ENCODE measurements at places on chromosomes 6 and 20.

- DNase-seq = no peak
Observed at GRCh38 chr6:33477864-33478263, 23.5 kb downstream of the ZBTB9 start.

DNA sequence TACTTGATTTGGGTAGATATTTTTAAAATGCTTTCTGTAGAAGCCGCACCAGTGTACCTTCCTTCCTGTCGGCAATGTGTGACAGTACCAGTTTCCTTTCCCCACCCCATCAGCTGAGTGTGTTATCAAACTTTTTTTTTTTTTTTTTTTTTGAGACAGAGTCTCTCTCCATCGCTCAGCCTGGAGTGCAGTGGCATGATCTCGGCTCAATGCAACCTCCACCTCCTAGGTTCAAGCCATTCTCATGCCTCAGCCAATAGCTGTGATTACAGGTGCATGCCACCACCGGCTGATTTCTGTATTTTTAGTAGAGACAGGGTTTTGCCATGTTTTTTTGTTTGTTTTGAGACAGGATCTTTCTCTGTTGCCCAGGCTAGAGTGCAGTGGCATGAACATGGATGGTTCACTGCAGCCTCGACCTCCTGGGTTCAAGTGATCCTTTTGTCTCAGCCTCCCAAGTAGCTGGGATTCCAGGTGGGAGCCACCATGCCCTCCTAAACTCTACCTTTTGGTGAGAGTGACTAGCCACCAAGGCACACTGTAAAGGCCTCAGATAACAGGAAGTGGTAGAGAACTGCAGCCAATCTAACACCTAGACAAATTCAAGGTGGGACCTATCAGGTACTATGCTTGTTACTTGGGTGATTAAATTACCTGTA is 26.5 kb upstream of the ZBTB22 start:
- peak; percentile 40 for DNase-seq

GRCh38 chr6:21664314-21665109 is 71.0 kb downstream of the SOX4 start:
- no peak for DNase-seq

DNA sequence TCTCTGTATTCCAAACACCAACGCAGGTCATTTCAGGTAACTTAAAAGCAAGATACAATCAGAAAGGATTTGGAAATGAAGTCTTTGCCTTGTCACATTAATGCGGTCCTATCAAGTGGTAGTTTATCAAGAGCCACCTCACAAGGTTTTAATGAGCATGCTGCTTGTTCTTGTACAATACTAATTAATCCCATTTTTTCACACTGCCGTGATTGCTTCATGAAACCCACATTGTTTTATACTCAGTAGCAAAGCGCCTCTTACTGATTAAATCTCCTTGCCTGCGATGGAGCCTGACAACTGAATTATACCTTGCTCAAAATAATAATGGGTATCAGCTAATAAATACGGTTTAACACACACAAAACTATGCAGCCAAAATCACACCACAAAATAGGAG is 234.1 kb upstream of the TSHZ2 start:
- DNase-seq = no peak

- DNase-seq = no peak
Observed at GRCh38 chr20:35436177-35436573, 1.9 kb downstream of the GDF5 start.

DNA sequence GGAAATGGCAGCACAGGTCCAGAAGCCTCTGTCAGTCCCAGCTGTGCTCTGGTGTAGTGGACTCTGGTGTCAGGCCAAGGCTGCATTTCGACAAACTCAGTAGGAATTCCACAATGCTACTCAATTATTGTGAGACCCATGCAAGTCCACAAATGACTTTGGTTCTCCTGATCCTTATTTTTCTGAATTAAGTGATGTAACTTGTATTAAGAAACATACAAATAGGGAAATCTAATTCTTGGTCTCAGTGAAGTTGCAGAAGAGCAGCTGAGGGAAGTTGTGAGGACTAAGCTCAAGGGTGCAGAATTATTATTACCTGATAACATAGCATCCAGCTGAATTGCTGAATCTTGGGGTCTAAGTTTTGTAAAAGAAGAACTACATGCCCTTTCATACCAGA is 116.8 kb downstream of the MAFB start:
- no peak for DNase-seq

GRCh38 chr6:35228481-35228880 is 14.7 kb downstream of the SCUBE3 start:
- DNase-seq = no peak

DNA sequence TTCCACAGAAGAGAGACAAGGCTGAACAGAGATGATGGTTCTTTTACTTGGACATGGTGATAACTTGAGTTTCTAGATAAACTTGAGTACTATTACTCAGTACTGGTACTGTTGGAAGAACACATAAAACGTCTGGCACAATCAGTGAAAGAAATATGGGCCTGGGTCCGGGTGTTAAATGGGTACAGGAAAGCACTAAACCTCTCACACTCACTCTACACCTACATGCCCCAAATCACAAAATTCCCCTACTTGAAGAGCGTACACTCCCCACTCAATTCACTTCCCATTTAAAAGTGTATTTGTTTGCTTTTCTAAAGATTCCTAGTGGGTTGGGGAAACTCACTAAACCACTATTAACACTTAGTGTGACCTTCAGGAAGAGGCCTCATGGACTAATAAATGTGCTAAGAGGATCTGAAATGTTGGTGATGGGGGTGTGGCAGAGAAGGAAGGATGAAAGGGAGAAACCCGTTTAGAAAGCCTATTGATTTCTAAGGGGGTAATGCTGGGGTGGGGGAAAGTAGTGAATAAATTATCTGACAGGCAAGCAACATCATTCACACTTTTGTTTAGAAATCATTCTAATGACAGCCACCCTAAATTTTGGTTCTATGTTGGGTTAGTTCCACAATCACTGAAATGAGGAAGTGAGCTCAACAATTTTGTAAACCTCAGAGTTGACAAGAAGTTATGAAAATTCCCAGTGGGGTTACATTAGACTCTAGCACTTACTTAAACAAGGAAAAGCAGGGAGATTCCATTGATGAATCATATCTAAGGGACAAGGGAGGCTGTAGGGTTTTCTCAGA is 222.6 kb upstream of the MARCKS start:
- DNase-seq = no peak

- DNase-seq = no peak
Observed at GRCh38 chr6:123681957-123682462, 45.3 kb upstream of the TRDN start.

GRCh38 chr6:110097443-110097842 is 82.0 kb downstream of the WASF1 start:
- no peak for DNase-seq

- no peak for DNase-seq
Observed at GRCh38 chr6:106747139-106747538, 117.8 kb downstream of the QRSL1 start.

- no peak for DNase-seq
Observed at GRCh38 chr6:138417493-138418117, 13.6 kb downstream of the HEBP2 start.

DNA sequence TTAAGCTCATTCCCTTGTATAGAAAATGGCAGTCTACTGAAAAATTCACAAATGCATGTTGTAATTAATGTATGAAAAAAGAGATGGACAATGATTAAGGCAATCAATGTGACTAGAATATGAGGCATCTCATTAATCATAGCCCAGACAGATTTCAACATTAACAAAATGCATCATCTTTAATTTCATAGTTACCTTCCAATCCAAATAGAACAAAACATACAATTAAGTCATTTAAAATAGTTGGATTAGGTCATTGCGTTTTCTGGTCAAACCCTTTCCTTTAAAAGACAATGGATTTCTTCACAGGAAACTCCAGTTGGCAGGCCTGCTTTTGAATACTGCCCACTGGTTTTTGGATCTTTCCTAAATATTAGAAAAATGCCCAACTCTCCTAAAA is 203.9 kb downstream of the HAO1 start:
- no peak for DNase-seq

- DNase-seq = no peak
Observed at GRCh38 chr6:162157167-162157870, 570.2 kb downstream of the PRKN start.

DNA sequence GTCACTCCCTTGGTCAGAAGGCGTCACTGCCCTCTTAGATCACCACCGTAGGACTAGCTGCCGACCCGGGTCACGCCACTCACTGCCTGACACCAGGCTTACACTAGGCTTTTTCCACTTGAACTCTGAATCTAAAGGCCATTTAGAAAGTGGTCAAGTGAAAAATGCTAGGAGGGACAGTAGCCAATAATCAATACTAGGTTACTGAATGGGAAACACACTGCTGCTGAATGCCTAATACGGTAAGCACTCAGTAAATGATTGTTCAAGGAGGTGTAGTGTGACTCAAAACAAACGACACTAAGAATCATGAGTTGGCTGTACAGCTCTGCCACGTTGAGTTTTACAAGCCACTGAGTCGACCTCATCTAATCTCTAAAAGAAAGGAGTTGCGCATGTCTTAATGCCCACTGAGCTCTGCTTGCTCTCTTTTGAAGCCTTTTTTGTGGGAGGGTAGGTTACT is 760 bp upstream of the IBTK start:
- DNase-seq = no peak

DNA sequence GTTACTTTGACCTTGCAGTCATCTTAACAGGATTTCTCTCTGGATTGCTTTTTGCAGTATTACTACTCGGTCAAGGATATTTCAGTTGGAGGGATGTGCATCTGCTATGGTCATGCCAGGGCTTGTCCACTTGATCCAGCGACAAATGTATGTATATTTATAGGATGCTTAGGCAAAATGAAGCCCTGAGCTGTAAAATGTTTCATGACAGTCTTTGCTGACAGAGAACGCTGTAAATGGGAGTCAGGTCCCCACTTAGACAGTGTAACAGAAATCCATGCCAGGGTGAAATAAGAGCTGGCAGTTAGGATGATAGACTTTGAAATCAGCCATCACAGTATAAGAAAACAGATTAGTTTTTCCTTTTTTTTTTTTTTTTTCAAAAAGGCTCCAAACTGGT is 264.0 kb downstream of the LAMA2 start:
- no peak for DNase-seq

DNA sequence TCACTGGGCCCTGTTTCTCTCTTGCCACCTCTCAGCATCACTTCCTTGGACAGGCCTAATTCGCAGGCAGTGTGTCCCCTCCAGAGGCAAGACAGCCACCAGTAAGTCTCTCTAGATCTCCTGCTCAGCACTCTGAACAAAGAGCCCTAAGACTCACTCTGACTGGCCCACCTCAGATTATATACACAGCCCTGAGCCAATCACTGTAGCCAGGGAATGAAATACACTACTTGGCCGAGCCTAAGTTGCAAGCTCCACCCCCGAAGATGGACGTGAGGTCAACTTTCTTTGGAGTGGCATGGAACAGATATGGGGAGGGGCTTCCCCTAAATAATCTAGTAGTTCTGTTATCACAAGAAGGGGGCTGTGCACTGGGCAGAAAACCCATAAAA is 4.1 kb downstream of the BPI start:
- no peak for DNase-seq

- no peak for DNase-seq
Observed at GRCh38 chr20:23200413-23200812, 114.3 kb upstream of the CD93 start.

DNA sequence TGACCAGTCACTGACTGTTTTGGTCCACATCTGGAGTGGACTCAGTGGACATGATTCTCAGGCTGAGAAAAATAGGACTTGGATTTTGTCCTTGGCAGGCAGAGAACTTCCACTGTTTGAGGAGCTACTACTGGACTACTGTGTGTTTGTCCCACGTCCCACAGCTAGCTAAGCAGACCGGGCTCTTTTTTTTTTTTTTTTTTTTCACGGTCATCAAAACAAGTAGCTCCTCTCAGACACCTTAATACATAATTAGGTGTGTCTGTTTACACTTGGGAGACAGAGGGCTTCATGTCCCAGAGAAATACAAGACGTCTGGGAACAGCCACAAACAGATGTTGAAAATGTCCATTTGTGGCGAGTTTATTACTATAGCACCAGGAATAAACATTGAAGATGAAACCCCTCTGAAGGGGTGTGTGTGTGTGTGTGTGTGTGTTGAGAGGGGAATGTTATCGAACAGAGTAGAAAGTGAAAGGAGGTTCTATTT is 155.0 kb upstream of the SUPT3H start:
- DNase-seq = no peak

- no peak for DNase-seq
Observed at GRCh38 chr6:63353286-63353630, 33.5 kb upstream of the LGSN start.

- DNase-seq = no peak
Observed at GRCh38 chr6:38116248-38116647, 296.7 kb downstream of the ZFAND3 start.

- no peak for DNase-seq
Observed at GRCh38 chr20:58577871-58578598, 62.8 kb upstream of the APCDD1L start.

- no peak for DNase-seq
Observed at GRCh38 chr6:170130771-170131241, 160.1 kb downstream of the DLL1 start.

GRCh38 chr6:111958534-111958933 is 85.3 kb upstream of the FYN start:
- no peak for DNase-seq

DNA sequence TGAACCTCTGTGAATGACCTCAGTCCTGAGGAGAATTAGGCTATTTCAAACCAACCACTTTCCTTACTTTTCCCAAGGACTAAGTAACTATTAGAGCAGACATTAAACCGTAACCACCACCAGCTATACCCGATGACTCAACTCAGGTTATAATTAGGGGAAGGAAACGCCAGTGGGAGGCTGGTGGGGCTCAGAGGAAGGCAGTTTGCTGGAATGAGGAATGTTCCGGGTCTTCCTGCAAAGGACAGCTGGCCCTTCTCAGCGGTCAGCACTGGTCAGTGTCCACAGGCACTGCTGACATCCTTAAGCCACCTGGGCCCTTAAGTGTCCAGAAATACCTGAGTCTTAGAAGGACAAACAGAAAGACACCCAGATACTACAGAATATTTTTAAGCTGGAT is 515.2 kb downstream of the MAFB start:
- DNase-seq = no peak

GRCh38 chr6:20202324-20202658 is 10.0 kb downstream of the MBOAT1 start:
- DNase-seq = no peak

DNA sequence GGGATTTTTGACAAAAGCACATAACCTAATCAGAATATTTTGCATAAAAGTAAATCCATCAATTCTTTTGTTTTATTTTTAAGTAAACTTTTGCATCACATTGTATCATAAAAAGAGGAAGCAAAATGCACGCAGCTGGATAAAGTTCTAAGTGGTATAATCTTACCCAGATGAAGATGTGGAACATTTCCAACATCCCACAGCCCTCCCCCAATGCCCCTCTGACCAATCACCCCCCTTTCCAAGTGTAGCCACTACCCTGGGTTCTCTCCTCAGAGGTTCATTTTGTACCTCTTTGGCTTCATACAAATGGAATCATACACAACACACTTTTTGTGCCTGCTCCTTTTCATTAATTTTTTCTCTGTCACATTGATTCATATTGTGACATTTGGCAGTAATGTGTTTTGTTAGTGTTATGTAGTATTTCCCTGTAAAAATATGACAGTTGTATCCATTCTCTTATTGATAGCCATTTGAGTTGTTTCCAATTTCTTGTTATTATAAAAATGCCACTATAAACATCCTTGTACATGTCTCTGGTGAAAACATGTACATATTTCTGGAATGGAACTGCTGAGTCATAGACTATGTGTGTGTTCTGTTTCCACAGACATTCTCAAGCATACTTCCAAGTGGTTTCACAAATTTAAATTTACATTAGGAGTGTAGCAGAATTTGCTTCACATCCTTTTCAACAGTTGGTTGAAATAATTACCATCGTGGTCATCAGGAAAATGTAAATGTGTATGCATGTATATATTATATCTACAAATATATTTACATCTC is 92.9 kb upstream of the SYNDIG1 start:
- DNase-seq = no peak

- no peak for DNase-seq
Observed at GRCh38 chr6:125618629-125619028, 130.8 kb upstream of the HEY2 start.
